ENCODE measurements at places on chromosomes 12 and 14. TPM values are rescaled to one million over a fixed set of nuclear protein-coding genes. Genes with fewer than 3 reads are reported as not detected.

GRCh38 chr14:45222485-45223262, 30.3 kb downstream of the MIS18BP1 start:
- peaks cover 29% of the 10 kb centered on the region for H3K36me3 ChIP-seq
- no peak overlapping the region for H3K4me3 ChIP-seq
- no peak for DNase-seq
- no peaks in the 10 kb centered on the region for H3K27me3 ChIP-seq
- no peaks in the 10 kb centered on the region for H3K4me1 ChIP-seq
- H3K27ac ChIP-seq: no peak overlapping the region

PLA2G1B gene
- polyA plus RNA-seq: not detected

SERPINA5 gene
- polyA plus RNA-seq: not detected

GPR65 gene
- not detected for polyA plus RNA-seq

- H3K4me3 ChIP-seq: no peak overlapping the region
Observed at GRCh38 chr14:91180611-91181010, 63.9 kb downstream of the GPR68 start.

DNA sequence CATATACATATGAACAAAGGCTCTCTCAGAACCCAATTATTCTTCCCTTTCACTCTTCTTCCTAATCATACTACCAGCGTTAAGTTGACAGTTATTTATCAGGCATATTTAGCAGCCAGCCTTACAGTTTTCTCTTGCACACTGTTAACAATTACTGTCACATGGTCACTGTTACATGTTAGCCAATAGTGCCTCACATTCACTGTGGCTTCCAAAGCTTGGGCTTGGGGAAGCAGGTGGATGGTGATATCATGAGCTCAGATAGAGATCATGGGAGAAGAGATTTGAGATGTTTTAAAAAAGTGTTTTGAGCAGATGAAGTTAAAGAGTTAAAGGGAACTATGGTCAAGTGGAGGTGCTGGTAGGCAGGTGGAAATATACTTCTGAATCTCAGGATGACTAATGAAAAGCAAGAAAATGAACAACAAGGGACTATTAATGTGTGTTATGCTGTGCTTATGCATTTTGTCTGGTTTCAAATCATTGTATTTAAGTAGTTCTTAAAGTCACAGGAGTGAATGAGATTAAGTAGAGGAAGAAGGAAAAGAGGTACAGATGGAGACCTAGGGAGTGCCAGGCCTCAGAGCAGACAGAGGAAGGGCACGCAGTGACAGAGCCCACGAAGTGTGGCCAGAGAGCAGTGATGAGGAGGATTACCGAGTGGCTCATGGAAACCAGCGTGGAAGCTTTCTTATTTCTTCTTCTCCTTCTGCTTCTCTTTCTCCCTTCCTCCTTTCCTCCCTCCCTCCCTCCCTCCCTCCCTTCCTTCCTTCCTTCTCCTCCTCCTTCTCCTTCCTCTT, 39.6 kb downstream of the BICD1 start:
- H3K36me3 ChIP-seq: no peaks in the 10 kb centered on the region
- DNase-seq: no peak
- no peak overlapping the region for H3K27ac ChIP-seq
- no peaks in the 10 kb centered on the region for H3K4me1 ChIP-seq
- no peaks in the 10 kb centered on the region for H3K27me3 ChIP-seq

- H3K27ac ChIP-seq: no peak overlapping the region
- no peaks in the 10 kb centered on the region for H3K36me3 ChIP-seq
- no peaks in the 10 kb centered on the region for H3K4me1 ChIP-seq
- no peaks in the 10 kb centered on the region for H3K27me3 ChIP-seq
- no peak for DNase-seq
- no peak overlapping the region for H3K4me3 ChIP-seq
Observed at GRCh38 chr14:101350691-101351090, 210.6 kb upstream of the DIO3 start.

DNA sequence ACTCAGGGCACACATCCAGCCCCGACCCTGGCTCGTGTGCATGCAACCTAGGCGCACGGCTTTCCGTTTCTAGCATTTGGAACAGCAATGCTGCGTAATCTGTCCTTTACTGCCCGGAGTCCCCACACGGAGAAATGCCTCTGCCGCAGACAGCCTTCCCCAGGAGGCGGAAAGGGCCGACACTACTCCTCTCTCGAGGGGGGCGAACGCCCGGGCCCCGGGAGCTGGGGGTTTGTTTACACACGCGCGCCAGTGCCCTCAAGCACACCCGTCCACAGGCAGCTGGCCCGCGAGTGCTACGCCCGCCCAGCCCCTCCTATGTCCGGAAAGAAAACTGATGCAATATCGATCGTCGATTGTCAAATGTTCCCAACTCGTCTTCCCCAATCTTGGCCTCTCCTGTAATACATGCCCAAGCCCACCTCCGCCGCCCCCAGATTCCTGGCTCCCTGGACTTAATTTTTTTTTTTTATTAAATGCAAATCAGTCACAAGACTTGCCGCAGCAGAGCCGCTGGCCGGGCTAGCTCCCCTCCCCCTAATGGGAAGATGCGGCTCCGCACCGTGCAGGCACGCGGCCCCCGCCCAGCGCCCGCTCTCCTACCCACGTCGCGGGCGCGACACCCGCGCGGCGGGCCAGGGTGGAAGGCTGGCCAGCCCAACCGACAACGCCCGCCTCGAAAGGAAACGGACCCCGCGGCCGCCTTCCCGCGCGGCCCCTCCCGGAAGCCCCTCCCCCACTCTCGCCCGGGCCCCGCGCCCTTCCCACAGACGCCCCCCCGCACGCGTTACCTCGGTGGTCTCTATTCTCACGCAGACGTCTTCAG, 642 bp downstream of the SLC38A2 start:
- DNase-seq: peak; percentile 64
- H3K27me3 ChIP-seq: no peaks in the 10 kb centered on the region
- peak overlapping the region; percentile 74 for H3K4me3 ChIP-seq
- H3K36me3 ChIP-seq: peaks cover 43% of the 10 kb centered on the region
- H3K4me1 ChIP-seq: peaks cover 16% of the 10 kb centered on the region

DNA sequence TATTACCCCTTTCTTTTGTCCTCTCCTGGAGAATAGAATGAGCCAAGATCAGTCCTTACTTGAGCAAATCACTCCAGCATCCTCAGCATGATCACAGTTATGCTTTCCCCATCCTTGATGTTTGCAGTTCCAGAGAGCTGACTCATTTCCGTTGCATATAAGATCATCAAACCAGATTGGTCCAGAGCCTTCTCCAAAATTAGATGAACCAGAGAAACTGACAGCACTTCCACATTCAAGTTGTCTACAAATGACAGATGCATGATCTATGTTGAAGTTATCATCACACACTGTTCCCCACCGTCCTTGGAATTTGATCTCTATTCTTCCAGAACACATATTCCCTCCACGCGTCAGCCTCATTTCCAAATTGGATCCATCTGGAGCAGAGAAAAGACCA, 4.8 kb downstream of the CD163 start:
- no peak overlapping the region for H3K27ac ChIP-seq
- H3K4me1 ChIP-seq: no peaks in the 10 kb centered on the region

DNA sequence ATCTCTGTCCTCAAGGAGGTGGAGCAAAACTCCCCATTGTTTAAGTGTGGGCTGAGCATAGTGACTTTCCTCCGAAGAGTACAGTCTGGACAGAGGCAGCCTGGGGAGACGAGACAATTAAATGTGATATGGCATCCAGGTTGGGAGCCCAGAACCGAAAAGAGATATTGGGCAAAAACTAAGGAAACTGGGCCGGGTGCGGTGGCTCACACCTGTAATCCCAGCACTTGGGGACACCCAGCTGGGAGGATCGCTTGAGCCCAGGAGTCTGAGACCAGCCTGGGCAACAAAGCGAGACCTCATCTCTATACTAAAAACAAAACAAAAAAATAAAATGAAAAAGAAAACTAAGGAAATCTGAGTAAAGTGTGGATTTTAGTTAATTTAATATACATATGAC, 35.9 kb upstream of the JDP2 start:
- H3K4me1 ChIP-seq: no peaks in the 10 kb centered on the region
- H3K27ac ChIP-seq: no peak overlapping the region
- no peaks in the 10 kb centered on the region for H3K36me3 ChIP-seq
- H3K4me3 ChIP-seq: no peak overlapping the region
- peaks cover 6% of the 10 kb centered on the region for H3K27me3 ChIP-seq

GRCh38 chr12:110717037-110717436, 25.7 kb downstream of the PPP1CC start:
- H3K27me3 ChIP-seq: no peaks in the 10 kb centered on the region

DNA sequence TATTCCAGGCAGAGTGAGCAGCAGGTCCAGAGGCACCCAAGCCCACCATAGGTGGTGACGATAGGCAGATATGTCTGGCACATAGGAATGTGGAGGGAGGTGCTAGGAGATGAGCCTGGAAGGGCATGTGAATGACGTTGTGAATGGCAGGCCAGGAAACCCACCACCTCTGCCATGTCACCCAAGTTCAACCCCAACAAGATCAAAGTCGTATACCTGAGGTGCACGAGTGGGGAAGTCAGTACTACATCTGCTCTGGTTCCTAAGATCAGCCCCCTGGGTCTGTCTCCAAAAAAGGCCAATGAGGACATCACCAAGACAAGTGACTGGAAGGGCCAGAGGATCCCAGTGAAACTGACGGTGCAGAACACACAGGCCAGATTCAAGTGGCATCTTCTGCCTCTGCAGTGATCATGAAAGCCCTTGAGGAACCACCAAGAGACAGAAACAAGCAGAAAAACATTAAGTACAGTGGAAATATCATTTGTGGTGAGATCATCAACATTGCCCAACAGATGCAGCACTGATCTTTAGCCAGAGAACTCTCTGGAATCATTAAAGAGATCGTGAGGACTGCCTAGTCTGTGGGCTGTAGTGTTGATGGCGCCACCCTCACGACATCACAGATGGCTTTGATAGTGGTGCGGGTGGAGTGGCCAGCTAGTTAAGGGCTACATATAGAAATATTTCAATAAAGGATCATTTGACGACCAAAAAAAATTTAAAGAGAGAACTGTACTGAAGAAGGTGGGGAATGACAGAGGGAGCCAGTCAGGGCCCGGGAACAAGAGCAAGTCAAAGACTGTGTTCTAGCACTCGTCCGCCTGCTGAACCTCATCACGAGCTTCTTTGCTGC, 99.7 kb downstream of the ZFP36L1 start:
- no peak overlapping the region for H3K4me3 ChIP-seq
- H3K27ac ChIP-seq: no peak overlapping the region
- H3K27me3 ChIP-seq: no peaks in the 10 kb centered on the region
- no peaks in the 10 kb centered on the region for H3K36me3 ChIP-seq
- H3K4me1 ChIP-seq: no peaks in the 10 kb centered on the region

- H3K4me1 ChIP-seq: no peaks in the 10 kb centered on the region
- no peak overlapping the region for H3K27ac ChIP-seq
- H3K27me3 ChIP-seq: no peaks in the 10 kb centered on the region
- DNase-seq: no peak
- H3K36me3 ChIP-seq: no peaks in the 10 kb centered on the region
Observed at GRCh38 chr12:55132816-55133215, 6.6 kb downstream of the OR9K2 start.

ATP6V1D gene
- polyA plus RNA-seq: 35.5 TPM

RPL10L gene
- not detected for polyA plus RNA-seq

DNA sequence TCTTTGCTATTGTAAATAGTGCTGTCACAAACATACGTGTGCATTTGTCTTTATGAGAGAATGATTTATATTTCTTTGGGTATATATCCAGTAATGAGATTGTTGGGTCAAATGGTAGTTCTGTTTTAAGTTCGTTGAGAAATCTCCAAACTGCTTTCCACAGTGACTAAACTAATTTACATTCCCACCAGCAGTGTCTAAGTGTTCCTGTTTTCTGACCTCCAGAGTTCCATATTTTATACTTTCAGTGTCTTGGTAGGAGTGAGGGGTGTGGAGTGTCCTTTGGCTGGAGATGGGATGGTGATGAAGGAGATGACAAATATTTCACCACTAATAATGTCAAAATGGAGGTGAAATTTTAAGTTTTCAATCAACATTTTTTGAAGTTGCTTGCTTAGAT, 86.4 kb downstream of the DACT1 start:
- H3K4me1 ChIP-seq: no peaks in the 10 kb centered on the region
- no peaks in the 10 kb centered on the region for H3K36me3 ChIP-seq
- H3K4me3 ChIP-seq: no peak overlapping the region
- no peak for DNase-seq
- no peak overlapping the region for H3K27ac ChIP-seq

DNA sequence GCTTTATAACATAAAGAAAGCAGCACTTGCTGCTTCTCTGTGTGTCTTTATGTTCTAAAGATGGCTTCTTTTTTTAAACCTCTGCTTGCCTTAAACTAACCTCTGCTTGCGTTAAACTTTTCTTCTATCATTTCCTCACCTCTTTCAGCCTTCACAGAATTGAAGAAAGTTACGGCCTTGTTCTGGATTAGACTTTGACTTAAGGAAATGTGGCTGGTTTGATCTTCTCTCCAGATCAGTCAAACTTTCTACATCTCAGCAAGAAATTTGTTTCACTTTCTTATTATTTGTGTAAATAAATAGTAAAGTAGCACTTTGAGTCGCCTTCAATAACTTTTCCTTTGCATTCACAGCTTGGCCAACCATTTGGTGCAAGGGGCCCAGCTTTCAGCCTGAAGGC, 64.2 kb downstream of the CMAS start:
- DNase-seq: no peak
- no peak overlapping the region for H3K4me3 ChIP-seq
- H3K27ac ChIP-seq: no peak overlapping the region

GRCh38 chr14:84108746-84109457, 1421.0 kb upstream of the FLRT2 start:
- no peak overlapping the region for H3K27ac ChIP-seq

KCNJ8 gene
- 1.1 TPM for polyA plus RNA-seq

DNA sequence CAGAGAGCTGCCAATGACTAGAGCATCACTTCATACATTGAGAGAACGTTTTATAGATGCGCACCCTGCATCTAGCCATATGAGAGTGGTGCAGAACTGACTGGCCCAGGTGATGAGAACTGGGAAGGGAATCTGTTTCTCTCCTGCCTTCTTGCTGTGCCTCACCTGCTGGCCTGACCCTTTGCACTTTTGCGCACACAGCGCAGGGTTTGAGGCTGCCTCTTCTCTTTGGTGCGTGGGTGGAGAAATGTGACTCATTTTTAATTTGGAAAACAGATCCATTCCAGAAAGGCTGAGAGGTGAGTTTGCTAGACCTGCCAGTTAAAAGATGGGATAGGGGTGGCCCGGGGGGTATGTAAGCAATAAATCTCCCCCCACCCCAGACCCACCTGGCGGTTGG, 453 bp upstream of the ESRRB start:
- no peak overlapping the region for H3K4me3 ChIP-seq
- H3K4me1 ChIP-seq: no peaks in the 10 kb centered on the region
- no peaks in the 10 kb centered on the region for H3K27me3 ChIP-seq
- peaks cover 7% of the 10 kb centered on the region for H3K36me3 ChIP-seq
- DNase-seq: no peak

- peak; percentile 79 for DNase-seq
- no peaks in the 10 kb centered on the region for H3K4me1 ChIP-seq
- peak within 1 kb of the TSS; percentile 58 for H3K4me3 ChIP-seq
- H3K36me3 ChIP-seq: no peaks in the 10 kb centered on the region
Observed at GRCh38 chr14:50830932-50831725, at the start of gene NIN. Gene NIN, minus strand, starts transcription at chr14:50831162. Its CDS starts 9,106 bp downstream, at chr14:50822056.

- no peak for DNase-seq
- H3K27ac ChIP-seq: no peak overlapping the region
- no peaks in the 10 kb centered on the region for H3K4me1 ChIP-seq
Observed at GRCh38 chr12:31019561-31019960, 54.1 kb upstream of the DDX11 start.

FSCB gene
- not detected for polyA plus RNA-seq

- H3K4me3 ChIP-seq: no peak overlapping the region
- no peaks in the 10 kb centered on the region for H3K27me3 ChIP-seq
- H3K36me3 ChIP-seq: no peaks in the 10 kb centered on the region
- no peak overlapping the region for H3K27ac ChIP-seq
Observed at GRCh38 chr12:102865821-102866615, 51.0 kb downstream of the PAH start.

- no peak for DNase-seq
- H3K4me3 ChIP-seq: no peak overlapping the region
- no peak overlapping the region for H3K27ac ChIP-seq
- no peaks in the 10 kb centered on the region for H3K4me1 ChIP-seq
Observed at GRCh38 chr12:22160396-22161003, 114.5 kb downstream of the CMAS start.

AKAP6 gene
- 0.48 TPM for polyA plus RNA-seq

MAP3K9 gene
- 0.17 TPM for polyA plus RNA-seq
